ENCODE measurements at places on chromosomes 5 and 9.

GRCh38 chr9:90515510-90515909, 127.1 kb downstream of the DIRAS2 start:
- no peak for DNase-seq

DNA sequence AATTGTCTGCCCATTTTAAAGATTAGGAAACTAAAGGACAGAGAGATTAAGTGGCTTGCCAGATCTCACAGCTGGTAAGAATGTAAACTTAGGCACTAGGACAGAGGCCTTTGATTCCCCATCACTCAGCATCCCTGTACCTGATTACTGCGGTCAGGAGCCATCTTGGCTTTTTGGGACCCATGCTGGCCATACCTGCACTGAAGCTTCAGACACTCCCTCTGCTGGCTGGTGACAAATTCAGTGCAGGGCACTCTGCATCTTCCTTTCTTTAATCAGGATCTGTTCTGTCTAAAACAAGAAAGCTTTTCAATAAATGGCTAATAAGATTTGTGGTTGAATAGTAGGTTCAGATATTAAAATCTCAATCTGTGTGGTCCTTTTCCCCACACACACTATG, 215.5 kb upstream of the RORB start:
- DNase-seq: no peak

- DNase-seq: no peak
Measured at GRCh38 chr5:14915291-14915952, 43.8 kb upstream of the ANKH start.

GRCh38 chr9:89042984-89043383, 51.7 kb downstream of the S1PR3 start:
- DNase-seq: no peak

GRCh38 chr5:96763026-96763425, 44.7 kb downstream of the ERAP1 start:
- no peak for DNase-seq

GRCh38 chr5:54378707-54379106, 68.3 kb upstream of the ARL15 start:
- DNase-seq: no peak

- DNase-seq: no peak
Measured at GRCh38 chr9:38293022-38293421, 99.5 kb upstream of the ALDH1B1 start.

DNA sequence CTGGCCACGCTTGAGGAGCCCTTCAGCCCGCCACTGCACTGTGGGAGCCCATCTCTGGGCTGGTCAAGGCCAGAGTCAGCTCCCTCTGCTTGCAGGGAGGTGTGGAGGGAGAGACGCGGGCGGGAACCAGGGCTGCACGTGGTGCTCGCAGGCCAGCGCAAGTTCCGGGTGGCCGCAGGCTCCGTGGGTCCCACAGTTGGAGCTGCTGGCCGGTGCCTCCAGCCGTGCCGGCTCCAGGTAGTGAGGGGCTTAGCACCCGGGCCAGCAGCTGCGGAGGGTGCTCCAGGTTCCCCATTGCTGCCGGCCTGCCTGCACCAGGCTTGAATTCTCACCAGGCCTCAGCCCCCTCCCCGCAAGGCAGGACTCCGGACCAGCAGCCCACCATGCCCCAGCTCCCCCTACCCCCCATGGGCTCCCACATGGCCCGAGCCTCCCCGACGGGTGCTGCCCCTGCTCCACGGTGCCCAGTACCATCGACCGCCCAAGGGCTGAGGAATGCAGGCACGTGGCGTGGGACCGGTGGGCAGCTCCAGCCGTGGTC, 192.8 kb upstream of the IZUMO3 start:
- DNase-seq: no peak

- DNase-seq: no peak
Measured at GRCh38 chr5:157269761-157270272, 3.9 kb downstream of the CYFIP2 start.

- DNase-seq: no peak
Measured at GRCh38 chr5:135827965-135828781, 6.3 kb upstream of the SLC25A48 start.

DNA sequence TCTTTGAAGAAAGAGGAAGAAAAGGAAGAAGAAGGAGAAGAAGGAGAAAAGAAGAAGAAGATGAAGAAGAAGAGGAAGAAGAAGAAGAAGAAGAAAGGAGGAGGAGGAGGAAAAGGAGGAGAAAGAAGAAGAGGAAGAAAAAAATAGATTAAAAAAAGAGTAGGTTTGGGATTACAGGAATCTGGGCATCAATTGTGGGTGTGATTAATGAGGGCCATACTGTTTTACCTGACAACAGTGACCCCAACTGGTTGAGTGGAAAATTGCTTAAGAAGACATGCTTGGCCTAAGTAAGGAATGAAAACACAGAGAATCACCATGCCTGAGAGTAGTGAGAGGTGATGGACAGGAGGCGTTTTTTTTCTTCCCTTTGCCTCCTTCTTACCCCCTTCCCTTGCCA, 114.6 kb downstream of the FAM170A start:
- no peak for DNase-seq

- no peak for DNase-seq
Measured at GRCh38 chr9:134548618-134549017, 93.0 kb upstream of the COL5A1 start.

- no peak for DNase-seq
Measured at GRCh38 chr5:107671742-107672210, 1.0 kb upstream of the EFNA5 start.

- DNase-seq: no peak
Measured at GRCh38 chr9:105087910-105088898, 156.2 kb upstream of the SLC44A1 start.

- DNase-seq: no peak
Measured at GRCh38 chr9:126144603-126145456, 181.8 kb upstream of the MVB12B start.
